Mesangial cell (primary cell): ENCODE measurements at places on chromosomes 13 and 19. TPM values are rescaled to one million over a fixed set of nuclear protein-coding genes. Genes with fewer than 3 reads are reported as not detected.

The DAND5 gene
- 0.16 TPM in 1 of 2 replicates, not detected in the other for total RNA-seq

The FUT6 gene
- not detected in 2 replicates for total RNA-seq

The PRTN3 gene
- total RNA-seq, result not detected in 2 replicates

The UPF3A gene
- total RNA-seq, result 13.7 and 22.9 TPM in 2 replicates

The PRDX2 gene
- total RNA-seq, result 394 and 417 TPM in 2 replicates

The SOX1 gene
- total RNA-seq, result not detected in 2 replicates

The PLA2G4C gene
- total RNA-seq, result 1.1 and 7.0 TPM in 2 replicates

The KIR3DL1 gene
- not detected in 2 replicates for total RNA-seq

The ELAVL3 gene
- under 0.01 TPM in 1 of 2 replicates, not detected in the other for total RNA-seq

The C1QTNF9B gene
- 0.38 TPM in 1 of 2 replicates, not detected in the other for total RNA-seq

The OSCAR gene
- 1.5 TPM in 1 of 2 replicates, not detected in the other for total RNA-seq

The LIM2 gene
- total RNA-seq, result not detected in 2 replicates

The KLK3 gene
- total RNA-seq, result not detected in 2 replicates
